ENCODE measurements at places on chromosomes 5 and 9.

DNA sequence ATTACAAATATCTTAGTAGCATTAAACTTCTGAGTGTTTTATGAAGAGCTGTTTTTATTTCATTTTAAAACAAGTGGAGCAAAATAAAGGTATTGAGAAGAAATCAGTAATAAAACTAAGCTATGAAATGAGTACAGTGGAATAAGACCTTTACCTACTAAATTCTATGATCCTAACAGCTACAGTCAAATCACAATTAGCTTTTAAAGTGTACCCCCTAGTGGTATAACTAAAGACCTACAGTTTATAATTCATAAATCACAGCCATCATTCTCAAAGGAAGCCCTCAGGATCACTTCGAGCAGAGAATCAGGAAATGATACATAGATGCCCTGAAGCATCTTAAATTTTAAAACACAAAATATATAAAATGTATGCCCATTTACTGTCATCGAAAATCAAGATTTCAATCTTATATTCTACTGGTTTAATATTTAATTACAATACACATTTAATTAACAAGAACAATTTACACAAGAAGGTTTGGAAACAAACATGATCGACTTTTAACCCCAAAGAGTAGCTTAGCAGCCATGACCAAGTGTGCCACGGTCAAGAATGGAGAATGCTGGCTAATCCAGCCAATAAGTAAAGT lies 12.3 kb downstream of the CCNH start:
- no peak for DNase-seq

- DNase-seq: no peak
Measured at GRCh38 chr5:127296321-127296720, 5.7 kb downstream of the MEGF10 start.

- no peak for DNase-seq
Measured at GRCh38 chr5:172504701-172505402, 50.5 kb upstream of the SH3PXD2B start.

- no peak for DNase-seq
Measured at GRCh38 chr9:95099321-95100070, 218.0 kb downstream of the FANCC start.

DNA sequence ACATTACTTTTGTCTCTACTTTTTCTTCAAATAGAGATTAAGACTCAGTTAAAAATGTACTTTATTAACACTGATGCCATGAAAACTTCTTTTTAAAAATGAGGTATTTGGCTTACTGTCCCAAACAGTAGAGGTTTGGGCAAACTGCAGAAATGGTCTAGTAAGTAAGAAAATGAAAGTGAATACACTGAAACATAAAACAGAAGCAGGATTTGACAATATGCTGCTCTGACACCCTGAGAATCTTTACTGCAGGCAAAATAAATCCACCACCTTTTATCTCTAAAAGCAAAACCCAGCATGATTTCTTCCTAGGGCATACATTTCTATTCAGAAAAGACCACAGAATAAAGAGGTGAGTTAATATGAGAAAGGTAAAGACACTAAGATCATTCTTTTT lies 86.2 kb downstream of the SLC38A9 start:
- no peak for DNase-seq

GRCh38 chr5:108720391-108720790 lies 27.3 kb upstream of the FER start:
- DNase-seq: no peak

DNA sequence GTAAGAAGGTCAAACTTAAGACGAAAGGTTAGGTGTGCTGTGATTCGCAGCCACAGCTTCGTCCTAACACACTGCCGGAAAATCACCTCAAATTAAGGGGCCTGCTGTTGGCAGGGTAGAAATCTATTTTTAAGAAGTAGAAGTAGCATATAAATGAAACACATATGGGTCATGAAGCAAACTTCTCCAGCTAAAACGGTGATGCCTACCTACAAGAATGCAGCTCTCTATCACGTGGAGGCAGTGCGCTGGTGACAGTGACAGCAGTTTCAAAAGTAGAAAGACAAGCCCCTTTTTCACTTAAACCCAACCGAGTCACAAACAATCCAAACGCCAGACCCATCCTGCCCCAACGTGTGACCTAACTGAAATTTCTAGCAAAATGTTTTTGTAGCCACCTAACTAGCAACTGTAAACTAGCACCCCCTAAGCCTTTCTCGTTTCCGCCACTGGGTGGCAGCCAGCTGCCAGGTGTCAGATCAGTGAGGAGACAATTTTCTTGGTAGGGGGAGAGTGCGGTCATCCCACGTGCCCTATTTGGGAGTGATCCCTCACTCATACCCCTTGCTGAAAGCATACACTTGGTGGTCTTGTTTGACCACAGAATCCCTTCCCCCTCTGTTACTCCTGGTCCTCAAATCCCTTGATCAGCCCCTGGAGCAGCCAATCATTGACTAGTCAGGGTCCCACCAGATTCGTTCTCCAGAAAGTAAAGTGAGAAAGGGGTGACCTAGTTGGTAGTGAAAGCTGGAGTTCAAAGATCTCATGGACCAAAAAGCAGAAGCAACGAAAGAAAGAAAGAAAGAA lies 71.8 kb upstream of the MAMDC2 start:
- DNase-seq: no peak

DNA sequence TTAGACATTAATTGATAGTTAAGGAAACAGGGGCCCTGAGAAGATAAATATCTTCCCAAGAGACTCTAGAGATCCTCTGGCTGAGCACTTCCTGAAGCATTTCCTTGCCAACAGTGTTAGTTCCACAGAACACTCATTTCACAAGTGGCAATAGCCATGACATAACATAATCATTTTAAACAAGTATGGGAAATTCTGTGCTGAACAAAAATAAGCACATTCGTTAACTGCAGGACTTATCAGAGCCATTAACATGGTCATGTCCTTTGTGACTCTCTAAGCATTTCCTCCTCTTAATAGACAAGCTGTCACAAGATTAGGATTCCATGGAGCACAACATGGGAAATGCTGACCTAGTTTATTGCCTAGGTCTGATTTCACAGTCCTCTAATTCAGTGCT lies 184.9 kb downstream of the SNX18 start:
- DNase-seq: no peak

DNA sequence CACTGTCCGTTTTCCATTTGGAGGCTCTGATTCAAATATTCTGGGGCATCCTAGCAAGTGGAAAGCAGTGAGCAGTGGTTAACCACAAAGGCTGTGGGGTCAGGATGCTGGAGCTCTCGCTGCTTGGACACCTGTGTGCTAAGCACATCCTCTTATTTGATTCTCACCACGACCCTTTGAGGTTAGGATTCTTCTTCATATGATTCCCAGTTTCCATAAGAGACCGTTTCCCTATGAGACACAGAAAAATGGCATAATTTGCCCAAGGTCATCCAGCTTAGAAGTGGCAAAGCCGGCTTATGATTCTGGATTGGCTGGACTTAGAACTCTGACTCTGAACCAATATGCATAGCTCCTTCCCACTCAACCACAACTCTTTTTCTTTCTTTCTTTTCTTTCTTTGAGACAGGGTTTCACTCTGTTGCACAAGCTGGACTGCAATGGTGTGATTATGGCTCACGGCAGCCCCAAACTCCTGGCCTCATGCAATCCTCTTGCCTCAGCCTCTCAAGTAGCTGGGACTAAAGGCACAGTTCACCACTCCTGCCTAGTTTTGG lies 207.7 kb downstream of the TTLL11 start:
- no peak for DNase-seq

DNA sequence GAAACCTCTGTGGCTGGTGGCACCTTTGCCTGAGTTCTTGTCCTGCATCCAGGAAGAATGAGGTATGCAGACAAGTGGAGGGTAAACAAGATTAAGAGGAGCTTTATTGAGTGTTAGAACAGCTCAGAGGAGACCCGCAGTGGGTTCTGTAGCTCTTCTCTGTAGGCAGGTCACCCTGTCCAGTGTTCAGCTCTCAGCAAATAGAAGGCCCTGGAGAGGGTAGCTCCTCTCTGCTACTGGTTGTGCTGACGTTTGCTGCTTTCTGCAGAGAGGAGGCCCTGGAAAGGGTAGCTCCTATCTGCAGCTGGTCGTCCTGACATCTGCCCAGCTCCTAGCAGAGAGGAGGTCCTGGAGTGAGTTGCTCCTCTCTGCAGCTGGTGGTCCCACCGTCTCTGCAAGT lies 96.8 kb upstream of the CCDC112 start:
- no peak for DNase-seq

DNA sequence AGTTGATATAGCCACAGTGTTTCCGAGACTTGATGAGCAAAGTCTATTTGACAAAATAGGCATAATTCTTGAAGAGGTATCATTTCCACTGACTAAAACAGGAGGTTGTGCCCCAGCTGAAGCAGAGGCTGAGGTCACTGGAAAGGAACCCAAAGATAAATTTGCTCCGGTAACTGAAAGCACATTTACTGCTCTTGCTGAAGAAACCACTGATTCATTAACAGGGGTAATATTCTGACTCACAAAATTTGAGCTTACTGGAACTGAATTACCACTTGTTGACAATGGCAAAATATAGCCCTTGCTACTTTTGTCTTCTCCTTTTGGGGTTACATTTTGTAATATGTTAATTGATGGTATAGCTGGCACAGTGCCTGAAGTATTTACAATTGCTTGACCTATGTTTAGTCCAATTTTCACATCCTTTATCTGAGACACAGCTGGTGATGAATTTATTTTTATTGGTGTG lies 30.2 kb downstream of the MLANA start:
- DNase-seq: no peak
